ENCODE measurements at places on chromosomes 1 and 21. TPM values are rescaled to one million over a fixed set of nuclear protein-coding genes. Genes with fewer than 3 reads are reported as not detected.

GRCh38 chr1:210915890-210916507, 217.9 kb downstream of the KCNH1 start:
- no peak overlapping the region for H3K27ac ChIP-seq
- H3K4me1 ChIP-seq, result no peaks in the 10 kb centered on the region
- no peaks in the 10 kb centered on the region for H3K27me3 ChIP-seq

DNA sequence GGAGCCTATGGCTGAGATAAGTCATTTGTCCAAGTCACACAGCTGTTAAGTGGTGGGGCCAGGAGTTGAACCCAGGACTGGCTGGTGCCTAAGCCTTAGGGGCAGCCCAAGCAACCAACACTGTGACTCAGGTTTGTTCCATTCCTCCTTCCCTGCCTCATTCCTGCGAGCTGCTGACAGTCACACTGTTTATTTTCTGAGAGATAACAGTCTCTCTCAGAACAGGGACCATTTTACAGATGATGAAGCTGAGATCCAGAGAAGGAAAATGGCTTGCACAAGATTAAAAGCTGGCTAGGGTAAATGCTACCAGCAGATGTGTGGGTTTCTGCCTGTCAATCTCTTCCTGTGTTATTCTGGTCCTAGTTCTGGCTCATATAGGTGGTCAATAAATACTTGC, 24.3 kb upstream of the TCEA3 start:
- no peak for DNase-seq
- no peaks in the 10 kb centered on the region for H3K4me1 ChIP-seq
- no peaks in the 10 kb centered on the region for H3K27me3 ChIP-seq
- peaks cover 3% of the 10 kb centered on the region for H3K36me3 ChIP-seq
- no peak overlapping the region for H3K4me3 ChIP-seq

GRCh38 chr21:43279578-43279894, 110.7 kb downstream of the CRYAA start:
- H3K4me1 ChIP-seq, result peaks cover 6% of the 10 kb centered on the region
- H3K36me3 ChIP-seq, result no peaks in the 10 kb centered on the region
- H3K27me3 ChIP-seq, result no peaks in the 10 kb centered on the region
- no peak overlapping the region for H3K4me3 ChIP-seq
- DNase-seq, result no peak

DNA sequence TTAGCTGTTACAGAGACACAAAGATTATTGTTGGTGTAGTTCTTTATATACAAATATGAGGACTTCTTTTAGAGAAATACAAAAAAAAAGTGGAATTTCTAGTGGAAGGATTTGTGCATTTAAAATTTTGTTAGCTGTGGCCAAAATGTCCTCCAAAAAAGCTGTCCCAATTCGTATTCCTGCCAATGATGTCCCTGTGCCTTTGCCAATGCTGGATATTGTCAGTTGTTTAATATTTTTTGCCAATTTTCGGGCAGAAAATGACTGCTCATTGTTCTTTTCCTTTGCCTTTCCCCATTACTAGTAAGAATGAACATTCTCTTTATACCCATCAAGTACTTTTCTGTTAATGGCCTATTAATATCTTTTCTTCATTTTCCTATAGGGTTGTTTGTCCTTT, 110.0 kb upstream of the HOOK1 start:
- no peaks in the 10 kb centered on the region for H3K4me1 ChIP-seq
- no peaks in the 10 kb centered on the region for H3K27me3 ChIP-seq
- H3K36me3 ChIP-seq, result no peaks in the 10 kb centered on the region
- no peak overlapping the region for H3K27ac ChIP-seq
- DNase-seq, result no peak

DNA sequence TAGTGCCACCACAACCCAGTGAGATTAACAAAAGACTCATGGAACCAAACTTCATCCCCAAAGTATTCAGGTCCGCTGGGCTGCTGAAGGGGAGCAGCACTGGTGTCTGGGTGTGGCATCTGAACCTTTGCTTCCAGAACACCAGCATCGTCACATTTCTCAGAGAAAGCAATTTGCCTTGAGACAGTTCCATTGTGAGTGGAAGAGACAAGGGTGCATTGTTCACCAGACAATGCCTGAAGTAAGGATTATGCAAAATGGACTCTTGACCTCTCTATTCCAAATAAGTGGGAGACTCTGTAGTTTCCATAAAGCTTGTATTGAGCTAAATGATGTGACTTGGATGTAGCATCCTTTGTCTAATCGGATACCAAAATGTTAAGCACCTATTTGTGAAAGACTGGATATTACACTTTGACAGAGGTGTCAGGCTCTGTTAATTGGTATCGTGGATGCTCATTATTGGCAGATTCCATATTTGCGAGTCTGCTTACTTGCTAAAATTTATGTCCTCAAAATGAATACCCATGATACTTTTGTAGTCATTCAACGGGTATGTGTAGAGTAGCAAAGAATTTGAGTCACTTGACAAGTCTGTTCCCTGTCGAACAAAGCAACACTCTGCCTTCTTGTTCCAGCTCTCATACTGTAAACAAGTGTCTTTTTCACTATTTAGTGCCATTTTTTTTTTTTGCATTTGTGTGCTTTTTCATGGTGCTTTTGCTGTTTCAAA, 75.6 kb downstream of the MRPS6 start:
- peaks cover 5% of the 10 kb centered on the region for H3K4me1 ChIP-seq
- no peak overlapping the region for H3K4me3 ChIP-seq
- no peak for DNase-seq
- peak overlapping the region; percentile 75 for H3K27ac ChIP-seq
- no peaks in the 10 kb centered on the region for H3K27me3 ChIP-seq

GRCh38 chr1:101333186-101333585, 96.4 kb downstream of the S1PR1 start:
- no peaks in the 10 kb centered on the region for H3K36me3 ChIP-seq
- no peaks in the 10 kb centered on the region for H3K4me1 ChIP-seq

DNA sequence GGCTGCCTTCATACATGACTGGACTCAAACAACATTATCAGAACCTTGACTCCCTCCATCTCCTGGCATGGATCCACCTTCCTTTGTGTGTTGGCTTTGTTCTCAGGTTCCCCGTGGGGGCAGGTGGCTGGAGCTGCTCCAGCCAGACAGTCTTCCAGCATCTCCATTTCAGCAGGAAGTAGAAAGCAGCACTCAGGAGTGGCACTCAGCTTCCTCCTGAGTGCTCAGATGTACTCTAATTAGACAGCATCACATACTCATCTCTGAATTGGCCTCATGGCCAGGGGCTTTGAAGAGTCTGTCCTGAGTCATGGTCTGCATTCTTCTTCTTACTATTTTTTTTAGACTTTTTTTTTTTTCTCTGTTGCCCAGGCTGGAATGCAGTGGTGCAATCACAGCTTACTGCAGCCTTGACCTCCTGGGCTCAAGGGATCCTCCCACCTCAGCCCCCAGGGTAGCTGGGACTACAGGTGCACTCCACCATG, 27.9 kb downstream of the OVAAL start:
- DNase-seq, result peak; percentile 46
- no peak overlapping the region for H3K4me3 ChIP-seq
- H3K4me1 ChIP-seq, result no peaks in the 10 kb centered on the region
- H3K27me3 ChIP-seq, result no peaks in the 10 kb centered on the region
- H3K36me3 ChIP-seq, result no peaks in the 10 kb centered on the region
- H3K27ac ChIP-seq, result no peak overlapping the region

GRCh38 chr1:98405581-98406074, 255.9 kb upstream of the SNX7 start:
- no peaks in the 10 kb centered on the region for H3K4me1 ChIP-seq
- no peak overlapping the region for H3K4me3 ChIP-seq
- no peaks in the 10 kb centered on the region for H3K36me3 ChIP-seq

DNA sequence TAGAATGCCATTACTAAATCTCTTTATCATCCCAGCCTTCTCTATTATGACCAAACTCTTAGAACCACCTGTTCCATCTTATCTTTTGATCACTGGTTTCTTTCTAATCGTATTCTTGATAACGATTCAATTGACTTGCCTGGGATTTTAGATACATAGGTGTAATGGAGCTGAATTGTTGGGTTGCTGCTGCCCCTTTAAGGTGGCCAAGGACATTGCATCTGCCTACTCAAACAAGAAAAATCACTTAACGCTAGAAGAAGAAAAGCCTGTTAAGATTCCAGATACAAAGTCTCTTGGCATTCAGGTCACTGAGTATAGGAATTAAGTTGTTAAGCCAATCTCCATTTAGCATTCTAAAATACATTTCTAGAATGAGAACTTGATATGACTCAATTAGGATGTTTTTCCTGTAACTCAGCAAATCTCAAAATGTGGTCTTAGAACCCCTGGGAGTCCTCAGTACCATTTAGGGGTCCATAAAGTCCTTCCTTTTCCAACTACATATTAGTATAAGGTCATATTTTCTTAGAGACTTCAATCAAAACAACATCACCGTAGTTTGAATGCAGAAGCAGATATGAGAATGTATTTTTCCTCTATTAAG, 12.4 kb downstream of the NEXN start:
- no peak overlapping the region for H3K4me3 ChIP-seq
- H3K27me3 ChIP-seq, result no peaks in the 10 kb centered on the region
- DNase-seq, result peak; percentile 74
- H3K36me3 ChIP-seq, result peaks cover 11% of the 10 kb centered on the region
- H3K4me1 ChIP-seq, result peaks cover 10% of the 10 kb centered on the region

GRCh38 chr1:6034750-6035096, 11.0 kb upstream of the KCNAB2 start:
- no peak for DNase-seq
- H3K4me3 ChIP-seq, result no peak overlapping the region
- peaks cover 11% of the 10 kb centered on the region for H3K27me3 ChIP-seq

GRCh38 chr1:62076286-62076685, 118.4 kb upstream of the L1TD1 start:
- no peaks in the 10 kb centered on the region for H3K27me3 ChIP-seq
- H3K4me1 ChIP-seq, result no peaks in the 10 kb centered on the region
- no peaks in the 10 kb centered on the region for H3K36me3 ChIP-seq
- H3K4me3 ChIP-seq, result no peak overlapping the region
- no peak for DNase-seq
- no peak overlapping the region for H3K27ac ChIP-seq

DNA sequence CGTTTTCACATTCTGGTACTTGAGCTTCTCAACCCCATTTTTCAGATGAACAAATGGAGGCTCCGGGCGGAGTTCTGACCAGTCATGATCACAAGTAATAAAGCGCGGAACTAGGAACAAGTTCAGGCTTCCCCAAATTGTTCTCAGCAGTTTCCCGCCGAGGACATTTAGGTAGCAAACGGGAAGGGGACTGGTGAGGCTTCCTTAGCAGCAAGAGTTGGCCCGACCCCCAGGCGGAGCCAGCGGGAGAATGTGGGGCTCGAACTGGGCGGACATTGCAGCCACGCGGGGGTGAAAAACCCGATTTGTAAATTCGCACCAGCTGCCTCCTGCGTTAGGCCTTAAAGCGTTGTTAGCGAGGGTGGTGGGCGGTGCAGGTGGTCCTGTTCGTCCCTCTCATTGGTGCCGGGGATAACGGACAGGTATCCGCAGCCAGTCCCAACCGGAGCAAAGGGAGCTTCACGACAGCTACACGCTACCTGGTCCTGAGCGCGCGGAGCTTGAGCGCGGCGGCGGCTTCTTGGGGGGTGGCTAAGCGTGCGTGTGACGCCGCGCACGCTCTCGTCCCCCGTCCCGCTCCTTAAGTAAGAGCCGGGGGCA, 15.3 kb downstream of the SEMA6C start:
- peaks cover 10% of the 10 kb centered on the region for H3K4me1 ChIP-seq
- peaks cover 5% of the 10 kb centered on the region for H3K36me3 ChIP-seq
- peak overlapping the region; percentile 10 for H3K4me3 ChIP-seq
- peak; percentile 96 for DNase-seq
- H3K27me3 ChIP-seq, result peaks cover 12% of the 10 kb centered on the region

- H3K27me3 ChIP-seq, result no peaks in the 10 kb centered on the region
- peak; percentile 2 for DNase-seq
- H3K4me1 ChIP-seq, result peaks cover 8% of the 10 kb centered on the region
- H3K27ac ChIP-seq, result no peak overlapping the region
- no peak overlapping the region for H3K4me3 ChIP-seq
- H3K36me3 ChIP-seq, result no peaks in the 10 kb centered on the region
Observed at GRCh38 chr1:187762118-187762517, 933.4 kb downstream of the PLA2G4A start.

- peaks cover 13% of the 10 kb centered on the region for H3K4me1 ChIP-seq
- H3K27me3 ChIP-seq, result no peaks in the 10 kb centered on the region
- no peak overlapping the region for H3K27ac ChIP-seq
Observed at GRCh38 chr1:198529414-198529813, 11.1 kb downstream of the ATP6V1G3 start.

GRCh38 chr1:84434801-84435549, 36.7 kb downstream of the DNASE2B start:
- no peak overlapping the region for H3K27ac ChIP-seq
- H3K4me1 ChIP-seq, result no peaks in the 10 kb centered on the region
- H3K4me3 ChIP-seq, result no peak overlapping the region
- H3K27me3 ChIP-seq, result no peaks in the 10 kb centered on the region
- DNase-seq, result no peak

- no peak overlapping the region for H3K4me3 ChIP-seq
- H3K36me3 ChIP-seq, result no peaks in the 10 kb centered on the region
- H3K27me3 ChIP-seq, result no peaks in the 10 kb centered on the region
- no peaks in the 10 kb centered on the region for H3K4me1 ChIP-seq
- H3K27ac ChIP-seq, result no peak overlapping the region
Observed at GRCh38 chr1:70024272-70024671, 181.1 kb downstream of the LRRC40 start.

DNA sequence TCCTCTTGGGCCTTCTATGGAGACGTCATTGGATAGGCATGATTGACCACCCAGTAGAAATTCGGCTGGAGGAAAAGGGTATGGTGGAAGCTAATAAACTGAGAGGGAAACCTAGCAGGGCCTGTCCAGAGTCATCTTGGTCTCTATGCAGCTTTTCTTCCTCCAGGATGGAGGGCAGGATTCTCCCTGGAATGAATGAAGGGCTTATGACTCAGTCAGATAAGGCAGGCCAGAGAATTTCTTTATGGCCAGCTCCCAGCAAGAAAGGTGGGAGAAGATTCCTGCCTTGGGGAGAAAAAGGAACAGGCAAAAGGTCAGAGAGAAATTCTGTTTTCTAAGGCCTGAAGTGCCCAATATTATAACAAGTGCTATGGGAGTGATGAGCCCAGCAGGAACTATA, 17.1 kb downstream of the FBLIM1 start:
- no peak overlapping the region for H3K27ac ChIP-seq
- H3K36me3 ChIP-seq, result peaks cover 54% of the 10 kb centered on the region
- no peak for DNase-seq
- no peaks in the 10 kb centered on the region for H3K4me1 ChIP-seq
- H3K4me3 ChIP-seq, result no peak overlapping the region

DNA sequence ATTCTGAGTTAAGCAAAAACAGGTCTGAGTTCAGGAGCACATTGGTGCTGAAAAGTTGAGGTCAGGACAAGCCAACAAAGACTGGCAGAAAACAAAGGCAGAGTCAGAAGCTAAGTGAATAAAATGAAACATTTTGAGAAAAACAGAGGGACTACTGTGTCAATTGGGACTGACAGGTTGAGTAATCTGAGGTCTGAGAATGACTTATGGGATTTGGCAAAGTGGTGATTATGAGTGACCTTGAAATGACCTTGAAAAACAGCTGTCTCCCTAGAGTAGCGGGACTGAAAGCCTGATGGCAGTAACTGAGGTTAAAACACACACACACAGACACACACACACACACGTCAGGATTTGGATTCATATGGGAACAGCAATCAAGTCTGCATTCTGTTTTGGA, 8.8 kb upstream of the COG2 start:
- DNase-seq, result peak; percentile 11
- no peaks in the 10 kb centered on the region for H3K27me3 ChIP-seq
- no peaks in the 10 kb centered on the region for H3K36me3 ChIP-seq

The CNKSR1 gene
- 9.7 TPM for total RNA-seq

The SPRR2G gene
- not detected for total RNA-seq

The HRNR gene
- not detected for total RNA-seq

The LY9 gene
- not detected for total RNA-seq

The KLF17 gene
- not detected for total RNA-seq

The FMO1 gene
- not detected for total RNA-seq

The GFI1 gene
- 0.12 TPM for total RNA-seq

The LMNA gene
- 128 TPM for total RNA-seq

The LDLRAD1 gene
- not detected for total RNA-seq

Data from cardiac muscle cell (in vitro differentiated cells and primary cell).